Kidney tubule cell (primary cell): ENCODE measurements at places on chromosomes 2 and 18.

- no peak for DNase-seq
Measured at GRCh38 chr2:65331336-65332025, 100.9 kb downstream of the SPRED2 start.

DNA sequence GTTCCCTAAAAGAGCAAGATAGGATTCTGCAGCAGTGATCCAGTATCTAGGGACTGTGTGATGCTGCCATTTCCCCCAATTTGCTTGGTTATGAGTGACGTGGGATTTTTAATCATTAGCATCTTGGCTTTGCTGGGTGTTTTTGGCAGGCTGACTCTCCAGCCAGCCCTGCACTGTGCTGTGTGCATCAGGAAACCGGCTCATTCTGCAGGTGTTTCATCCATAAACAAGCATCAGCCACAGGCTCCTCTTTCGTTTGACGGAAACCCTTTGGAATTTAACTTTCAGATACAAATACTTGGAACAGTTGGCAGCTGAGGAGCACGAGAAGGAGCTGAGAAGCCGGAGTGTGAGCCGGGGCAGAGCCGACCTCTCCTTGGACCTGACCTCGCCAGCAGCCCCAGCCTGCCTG lies 135.9 kb downstream of the TPGS2 start:
- DNase-seq: no peak

GRCh38 chr2:26924731-26925099 lies 45.7 kb upstream of the MAPRE3 start:
- no peak for DNase-seq

DNA sequence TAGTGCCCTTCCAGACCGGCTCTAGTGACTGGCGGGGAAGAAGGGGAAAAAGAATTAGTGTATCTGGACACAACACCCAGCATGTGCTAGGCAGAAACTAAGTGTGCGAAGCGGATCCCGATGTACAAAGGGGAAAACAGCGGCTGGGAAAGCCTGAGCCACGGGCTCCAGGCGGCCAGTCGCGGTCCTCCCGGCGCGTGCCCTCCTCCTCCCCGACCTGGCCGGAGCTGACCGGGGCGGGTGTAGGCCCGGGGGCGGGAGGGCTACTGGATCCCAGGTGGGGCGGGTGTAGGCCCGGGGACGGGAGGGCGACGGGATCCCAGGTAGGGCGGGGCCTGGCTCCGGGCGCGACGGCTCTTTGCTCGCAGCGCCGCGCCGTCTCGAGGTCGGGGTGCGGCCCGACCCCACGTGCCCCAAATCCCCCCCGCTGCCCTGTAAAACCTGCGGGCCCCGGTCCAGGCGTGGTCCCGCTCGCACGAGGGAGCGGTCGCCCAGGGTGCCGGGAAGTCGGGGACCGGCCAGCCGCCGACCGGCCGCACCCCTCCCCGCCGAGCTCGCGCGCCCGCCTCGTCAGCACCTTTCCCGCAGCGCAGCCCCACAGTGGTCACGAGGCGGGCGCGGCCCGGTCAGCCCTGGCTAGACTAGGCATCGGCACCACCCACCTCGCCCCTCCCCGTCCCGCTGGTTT lies 48.8 kb downstream of the C2orf42 start:
- peak; percentile 78 for DNase-seq

GRCh38 chr18:79246309-79247108 lies 149.2 kb upstream of the NFATC1 start:
- peak; percentile 85 for DNase-seq

GRCh38 chr2:98726735-98727368 lies 4.1 kb downstream of the MGAT4A start:
- DNase-seq: no peak

DNA sequence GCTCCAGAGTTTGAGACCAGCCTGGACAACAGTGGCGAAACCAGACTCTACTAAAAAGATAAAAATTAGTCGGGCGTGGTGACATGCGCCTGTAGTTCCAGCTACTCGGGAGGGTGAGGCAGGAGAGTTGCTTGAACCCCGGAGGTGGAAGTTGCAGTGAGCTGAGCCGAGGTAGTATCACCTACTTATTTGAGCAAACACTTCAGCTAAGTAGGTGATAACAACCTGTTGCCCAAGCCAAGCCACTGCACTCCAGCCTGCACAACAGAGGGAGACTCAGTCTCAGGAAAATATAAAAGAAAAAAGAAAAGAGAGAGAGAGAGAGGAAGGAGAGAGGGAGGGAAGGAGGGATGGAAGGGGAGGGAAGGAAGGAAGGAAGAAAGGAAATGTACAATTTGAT lies 21.3 kb downstream of the FER1L5 start:
- no peak for DNase-seq
